NCI-H2081 (cell line): ENCODE measurements at places on chromosomes 4 and X.

DNA sequence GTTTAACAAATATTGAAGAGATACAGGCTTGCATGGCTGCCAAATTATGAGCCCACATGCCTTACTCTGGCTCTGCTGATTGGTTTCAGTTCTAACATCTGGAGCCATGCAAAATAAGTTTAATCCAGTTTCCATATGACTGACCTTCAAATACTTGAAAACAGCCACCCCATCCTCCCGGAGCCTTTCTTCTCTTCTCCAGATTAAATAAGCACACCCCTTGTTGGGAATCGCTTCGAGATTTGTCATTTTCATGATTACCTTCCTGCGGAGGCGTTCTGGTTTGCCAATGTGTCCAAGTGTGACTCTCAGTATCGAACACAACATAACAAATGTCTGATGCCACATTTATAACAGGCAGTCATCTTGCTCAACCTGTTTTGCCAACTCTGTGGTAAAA, 101.6 kb upstream of the JADE1 start:
- DNase-seq: no peak

- DNase-seq: no peak
These were observed 41.8 kb downstream of the RPS6KA3 start for GRCh38 chrX:20224814-20225487.

- no peak for DNase-seq
These were observed 206.8 kb upstream of the KLHL4 start for GRCh38 chrX:87310780-87311179.

DNA sequence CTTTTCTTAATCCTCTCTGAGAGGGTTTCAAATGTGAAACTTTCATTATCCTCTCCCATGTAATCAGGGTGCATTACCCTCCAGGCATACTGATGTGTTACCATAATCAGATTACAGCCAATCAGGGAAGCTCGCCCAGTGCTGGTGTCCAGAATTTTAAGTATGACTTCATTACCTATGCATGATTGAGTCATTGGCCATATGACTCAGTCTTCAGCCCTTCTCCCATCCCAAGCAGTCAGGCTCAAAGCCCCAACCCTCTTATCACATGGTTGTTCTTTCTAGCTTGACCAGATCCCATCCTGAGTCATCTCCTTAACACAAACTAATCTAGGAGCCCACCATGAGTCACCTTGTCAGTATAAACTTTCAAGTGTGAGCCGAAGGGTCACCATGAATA, 1668.1 kb upstream of the AGA start:
- DNase-seq: no peak

DNA sequence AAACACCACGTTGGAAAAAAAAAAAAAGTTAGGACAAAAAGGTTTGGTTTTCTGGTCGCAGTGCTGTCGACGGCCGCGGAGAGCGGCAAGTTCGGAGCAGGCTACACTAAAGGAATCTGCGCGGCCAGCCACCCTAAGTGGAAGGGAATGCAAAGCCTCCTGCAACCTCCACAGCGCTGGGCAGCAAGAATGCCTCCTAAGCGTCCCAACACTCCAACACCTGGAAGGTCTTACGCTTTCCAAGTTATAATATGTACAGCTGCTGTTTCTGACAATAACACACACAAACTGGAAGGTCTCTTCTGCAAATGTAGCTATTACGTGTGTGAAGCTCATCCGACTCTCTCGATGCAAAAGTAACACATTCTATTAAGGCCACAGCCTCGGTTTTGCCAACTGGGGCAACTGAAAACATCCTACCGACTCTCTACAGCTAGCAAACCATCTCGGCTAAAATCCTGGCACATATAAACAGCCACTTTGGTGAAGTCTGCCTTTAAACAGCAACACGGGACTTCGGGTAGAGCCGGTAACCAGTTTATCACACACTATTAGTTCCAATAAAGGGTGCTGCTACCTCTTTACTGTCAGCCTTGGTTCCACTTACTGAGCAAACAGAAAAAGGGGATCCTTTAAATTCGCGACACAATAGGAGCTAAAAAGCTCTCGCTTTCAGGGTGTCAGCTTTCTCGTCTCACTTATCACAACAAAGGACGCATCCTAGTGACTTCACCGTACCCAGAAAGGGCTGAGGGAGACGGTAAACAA, 895 bp downstream of the SMIM14 start:
- peak; percentile 24 for DNase-seq

DNA sequence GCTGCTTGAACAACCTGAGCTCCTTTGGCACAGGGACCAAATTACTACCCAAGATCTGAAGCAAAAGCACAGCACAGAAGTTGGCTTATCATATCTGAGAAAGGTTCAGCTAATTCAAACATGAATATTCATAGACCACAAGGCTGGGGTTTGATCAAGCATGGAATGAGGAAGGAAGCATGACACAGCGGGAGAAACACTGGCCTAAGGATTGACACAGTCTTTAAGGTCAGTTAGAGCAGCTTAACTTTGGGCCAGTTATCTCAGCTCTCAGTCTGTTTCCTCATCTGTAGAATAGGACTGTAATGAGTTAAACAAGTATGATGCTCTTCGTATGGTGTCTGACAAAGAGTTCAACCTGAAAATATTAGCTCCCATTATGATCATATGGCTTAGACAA, 88.5 kb upstream of the CBR4 start:
- DNase-seq: no peak
